ENCODE measurements at places on chromosomes 16 and 17.
A peak's percentile ranks its signal among the peaks of the same experiment; 100 is the strongest.

DNA sequence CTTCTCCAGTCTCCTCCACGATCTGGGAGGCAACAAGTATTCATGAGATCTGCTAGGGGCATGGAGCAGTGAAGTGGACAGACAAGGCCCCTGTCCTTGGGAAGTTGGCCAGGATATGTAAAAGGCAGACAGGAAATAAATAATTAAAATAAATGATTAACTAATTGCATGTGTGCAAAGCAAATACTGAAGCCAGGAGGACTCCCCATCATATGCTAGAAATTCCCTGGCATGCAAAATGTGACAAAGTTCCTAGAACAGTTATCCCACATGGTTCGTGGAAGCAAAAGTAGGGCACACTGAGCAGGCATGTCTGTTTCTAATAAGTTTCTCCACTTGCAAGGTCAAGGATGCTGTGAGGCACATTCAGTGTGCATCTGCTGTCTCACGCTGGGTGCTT lies 86.8 kb downstream of the CDYL2 start:
- no peak for DNase-seq

DNA sequence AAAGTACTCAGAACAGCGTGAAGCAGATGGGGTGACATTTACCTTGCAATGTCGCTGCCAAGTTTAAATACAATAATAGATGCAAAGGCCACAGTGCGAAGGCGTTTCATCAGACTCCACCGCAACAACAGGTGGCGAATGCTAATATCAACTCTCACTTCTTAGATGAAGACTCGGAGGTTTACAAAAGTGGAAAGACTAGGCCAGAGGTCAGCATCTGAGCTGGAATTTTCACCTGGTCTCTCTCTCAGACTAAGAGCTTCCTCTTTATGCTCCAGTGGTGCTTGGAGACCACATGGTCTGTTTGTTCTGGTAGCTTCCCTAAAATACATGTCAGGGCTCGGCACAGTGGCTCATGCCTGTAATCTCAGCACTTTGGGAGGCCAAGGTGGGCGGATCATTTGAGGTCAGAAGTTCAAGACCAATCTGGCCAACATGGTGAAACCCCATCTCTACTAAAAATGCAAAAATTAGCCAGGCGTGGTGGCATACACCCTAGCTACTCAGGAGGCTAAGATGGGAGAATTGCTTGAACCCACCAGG lies 169.1 kb downstream of the XYLT1 start:
- DNase-seq = no peak

- DNase-seq = no peak
Measured at GRCh38 chr16:1691956-1692355, 13.9 kb downstream of the JPT2 start.

GRCh38 chr17:77196251-77196650 lies 55.5 kb downstream of the SEC14L1 start:
- no peak for DNase-seq

DNA sequence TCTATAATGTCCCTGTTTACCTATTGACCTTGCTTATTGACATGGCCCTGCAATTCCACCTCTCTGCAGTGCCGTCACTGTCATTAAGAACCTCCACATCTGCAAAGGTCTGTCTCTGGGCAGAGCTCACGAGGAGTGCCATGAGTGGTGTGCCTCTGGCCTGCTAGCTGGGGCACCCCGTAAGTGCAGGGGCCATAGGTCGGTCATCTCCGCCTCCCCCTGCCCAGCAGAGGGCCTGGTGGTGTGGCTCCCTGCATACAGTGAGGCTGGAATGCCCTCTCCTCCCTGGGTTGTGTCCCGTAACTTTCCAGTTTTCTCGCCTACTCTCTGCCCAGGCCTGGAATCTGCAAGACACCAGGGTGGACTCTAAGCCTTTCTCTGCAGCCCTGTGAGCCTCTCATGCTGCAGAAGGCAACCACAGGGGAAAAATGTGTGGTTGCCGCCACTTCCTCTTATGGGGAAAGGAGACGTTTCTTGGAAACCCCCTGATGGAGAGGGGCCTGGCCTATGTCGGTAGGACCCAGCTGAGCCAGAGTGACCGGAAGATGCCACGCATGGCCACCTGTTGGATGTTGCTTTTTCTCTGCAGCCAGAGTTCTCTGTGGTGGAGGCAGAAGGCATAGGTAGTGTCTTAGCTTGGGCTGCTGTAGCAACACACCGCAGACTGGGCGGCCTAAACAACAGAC lies 2.7 kb upstream of the SNX20 start:
- no peak for DNase-seq

- no peak for DNase-seq
Measured at GRCh38 chr17:66702106-66702936, 132.6 kb upstream of the CACNG5 start.

GRCh38 chr17:35245196-35245486 lies 2.3 kb downstream of the SLFN5 start:
- DNase-seq = no peak

DNA sequence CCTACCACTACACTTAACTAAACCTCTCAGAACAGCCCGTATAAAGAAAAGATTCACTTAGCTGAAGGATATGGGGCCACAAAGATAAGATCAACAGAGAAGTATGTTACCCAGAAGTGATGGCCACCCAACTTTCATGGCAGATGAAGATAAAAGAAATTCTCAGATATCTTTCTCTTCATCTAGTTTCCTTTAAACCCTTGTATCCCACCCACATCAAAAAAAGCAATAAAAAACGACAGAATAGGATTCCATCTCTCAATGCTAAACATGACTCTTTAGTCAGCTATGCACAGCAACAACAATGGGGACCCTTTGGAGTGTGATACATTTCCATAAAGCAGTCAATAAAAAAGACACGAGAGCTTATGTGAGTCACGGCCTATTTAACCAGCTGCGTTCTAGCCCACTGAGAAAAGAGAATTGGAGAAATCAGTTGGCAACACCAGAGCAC lies 86.6 kb downstream of the SNX11 start:
- no peak for DNase-seq

DNA sequence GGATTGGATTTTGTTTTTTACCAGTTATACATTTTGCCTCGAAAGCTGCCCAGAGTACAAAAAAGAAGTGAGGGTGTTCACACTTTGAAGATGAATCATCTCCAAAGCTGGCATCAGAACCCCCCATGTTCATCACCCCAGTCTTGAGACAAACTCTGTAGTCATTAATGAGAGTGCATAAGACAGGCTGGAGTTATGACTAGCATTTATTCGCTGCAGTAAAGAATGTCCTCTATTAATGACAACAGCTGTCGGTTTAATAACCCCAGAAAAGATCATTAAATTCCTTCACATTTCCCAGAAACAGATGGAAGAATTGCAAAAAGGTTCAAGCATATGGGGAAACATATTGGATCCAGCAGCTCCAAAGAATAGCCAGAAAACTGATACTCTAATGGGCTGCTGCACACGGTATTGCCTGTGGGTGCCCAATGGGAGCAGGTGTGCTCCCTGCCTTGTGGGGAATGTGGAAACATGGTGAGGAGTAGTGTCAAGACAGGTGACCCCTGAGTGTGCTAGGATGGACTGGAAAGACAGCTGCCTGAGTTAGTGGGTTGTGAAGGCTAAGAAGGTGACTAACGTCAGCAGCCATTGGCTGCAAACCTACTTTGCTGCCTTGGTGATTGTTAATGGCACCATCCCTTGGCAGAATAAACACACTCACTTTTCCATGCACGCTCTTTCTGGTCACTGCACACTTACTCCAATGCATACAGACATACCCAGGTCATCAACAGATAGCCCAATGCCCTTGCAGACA lies 81.9 kb downstream of the AIPL1 start:
- no peak for DNase-seq

DNA sequence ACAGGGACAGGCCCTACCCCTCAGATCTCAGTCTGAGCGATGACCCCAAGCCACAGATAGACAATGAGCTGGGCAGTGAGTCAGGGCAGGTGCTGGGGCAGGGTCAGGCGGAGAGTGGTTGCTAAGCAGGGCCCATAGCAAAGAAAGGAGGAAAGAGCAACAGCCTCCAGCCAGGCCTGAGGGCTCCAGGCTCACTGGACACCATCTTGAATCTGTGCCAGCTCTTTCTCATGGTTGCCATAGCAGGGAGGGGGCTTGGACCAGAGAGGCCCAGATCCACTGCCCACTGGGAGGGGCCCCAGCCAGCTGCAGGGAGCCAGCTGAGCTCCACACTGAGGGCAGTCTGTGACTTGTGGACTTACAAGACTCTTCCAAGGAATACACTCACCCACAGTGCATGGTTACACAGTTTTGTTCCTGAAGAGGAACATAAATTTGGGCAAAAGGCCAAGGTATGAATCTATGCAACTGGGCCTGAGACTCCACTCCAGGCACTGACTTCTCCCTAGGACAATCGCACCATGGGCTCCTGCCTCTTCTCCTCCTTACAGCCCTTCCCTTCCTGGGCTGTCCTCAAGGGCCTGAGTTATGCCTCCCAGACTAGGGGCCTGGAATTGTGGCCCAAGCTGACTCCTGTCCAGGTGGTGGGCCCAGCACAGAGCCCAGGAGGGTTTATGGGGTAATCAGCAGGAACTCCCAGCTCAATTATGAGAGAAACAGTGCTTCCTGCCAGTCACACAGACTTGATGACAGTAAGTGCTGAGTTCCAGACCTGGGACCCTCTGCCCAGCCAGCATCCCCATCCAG lies 59.9 kb downstream of the BEAN1 start:
- DNase-seq = peak; percentile 57

DNA sequence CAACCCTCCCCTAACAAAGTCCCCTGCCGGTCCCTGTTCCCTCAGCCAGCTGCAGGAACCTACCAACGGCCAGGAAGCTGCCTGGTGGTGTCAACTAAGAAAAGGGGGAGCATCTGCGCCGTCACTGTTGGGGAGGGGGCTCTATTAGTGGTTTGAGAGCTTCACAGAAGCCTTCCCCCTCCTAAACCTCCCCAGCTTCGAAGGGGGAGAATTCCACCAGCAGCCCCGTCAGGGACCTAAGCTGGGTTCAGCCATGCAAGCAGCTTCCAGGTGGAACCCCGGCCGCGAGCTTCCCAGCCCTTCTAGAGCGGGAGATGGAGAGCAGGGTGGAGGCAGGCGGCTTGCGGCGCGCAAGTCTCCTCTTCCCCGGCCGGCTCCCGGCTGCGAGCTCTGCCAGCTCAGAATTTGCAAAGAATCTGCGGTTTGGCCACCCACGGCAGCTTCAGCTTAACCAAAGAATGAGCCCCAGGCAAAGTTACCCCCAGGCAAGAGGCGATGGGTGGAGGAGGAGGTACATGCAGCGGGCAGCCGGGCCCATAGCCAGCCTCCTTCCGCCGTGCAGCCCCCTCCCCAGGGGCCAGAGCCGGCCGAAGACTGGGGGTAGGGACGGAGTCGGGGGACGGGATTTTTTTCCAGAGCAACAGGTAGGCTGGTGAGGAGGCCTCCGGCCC lies 33.7 kb downstream of the DDX19A start:
- DNase-seq = peak; percentile 51

- no peak for DNase-seq
Measured at GRCh38 chr16:85936816-85937215, 37.9 kb downstream of the IRF8 start.
